Activated gamma-delta T cell (primary cell): ENCODE measurements at places on chromosomes 4 and X.

DNA sequence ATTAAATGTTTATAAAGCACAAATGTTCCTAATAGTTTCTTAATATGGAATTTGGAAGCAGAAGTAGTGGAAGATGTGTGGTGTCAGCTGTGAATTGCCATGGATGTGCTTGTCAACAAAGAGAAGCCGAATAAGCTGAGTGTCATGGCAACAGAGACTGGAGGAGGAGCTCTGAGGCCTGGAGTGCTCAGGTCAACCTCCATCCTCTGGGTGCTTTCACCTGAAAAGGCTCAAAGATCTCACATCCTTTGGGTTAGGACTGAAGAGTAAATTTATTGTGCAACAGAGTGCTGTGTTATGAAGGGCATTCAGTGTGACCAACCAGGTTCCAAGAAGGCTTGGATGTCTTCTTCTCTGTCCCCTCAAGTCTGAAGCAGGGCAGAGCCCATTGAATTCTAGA lies 18.7 kb downstream of the SGMS2 start:
- DNase-seq: no peak

DNA sequence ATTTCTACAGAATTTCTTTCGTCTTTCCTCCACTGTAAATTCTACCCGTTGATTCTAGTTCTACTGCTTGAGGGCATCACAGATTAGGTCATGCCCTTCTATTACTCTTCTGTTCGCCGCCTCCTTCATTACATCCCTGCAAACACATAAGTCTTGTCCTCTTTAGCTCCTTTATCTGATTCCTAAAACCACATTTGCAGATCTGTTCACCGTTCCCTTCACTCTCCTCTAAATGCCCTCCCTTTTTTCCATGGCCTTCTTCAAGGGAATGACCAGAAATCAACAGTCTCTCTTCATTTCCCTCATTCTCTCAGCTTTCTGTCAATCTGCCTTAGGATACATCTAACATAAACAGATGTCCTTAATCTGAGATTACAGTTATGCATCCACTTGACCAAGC lies 43.1 kb downstream of the BTC start:
- DNase-seq: no peak

DNA sequence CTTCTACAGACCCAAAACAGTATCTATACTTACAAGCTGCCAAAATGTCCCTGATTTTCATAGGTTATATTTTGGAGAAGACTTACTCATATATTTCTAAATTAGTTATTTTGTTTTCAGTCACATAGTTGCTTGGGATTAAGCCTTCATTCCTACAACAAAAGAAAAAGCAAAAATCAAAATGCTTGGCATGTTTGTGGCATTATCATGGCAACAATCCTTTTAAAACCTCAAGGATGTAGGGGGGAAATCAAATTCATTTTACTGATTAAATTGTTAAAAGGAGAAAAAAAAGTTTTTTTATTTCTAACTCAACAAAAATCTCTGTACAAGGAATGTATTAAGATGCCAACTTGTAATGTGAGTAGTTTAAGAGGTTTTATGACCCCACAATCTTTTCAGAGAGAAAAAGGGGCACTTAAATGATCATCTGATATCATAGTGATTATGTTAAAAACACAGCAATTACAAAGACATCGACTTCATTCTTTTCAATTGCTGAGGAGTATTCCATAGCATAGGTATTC lies 23.5 kb downstream of the TXK start:
- DNase-seq: no peak

- no peak for DNase-seq
Observed at GRCh38 chr4:153485860-153486259, 19.7 kb downstream of the TMEM131L start.

GRCh38 chr4:73434311-73434710 lies 1.7 kb upstream of the AFP start:
- no peak for DNase-seq

- DNase-seq: no peak
Observed at GRCh38 chr4:159014859-159015258, 88.0 kb upstream of the RAPGEF2 start.

GRCh38 chrX:43693602-43694406 lies 37.7 kb downstream of the MAOA start:
- no peak for DNase-seq

GRCh38 chrX:66015900-66016689 lies 23.8 kb downstream of the VSIG4 start:
- no peak for DNase-seq

GRCh38 chr4:151807220-151807619 lies 46.4 kb upstream of the GATB start:
- DNase-seq: no peak

DNA sequence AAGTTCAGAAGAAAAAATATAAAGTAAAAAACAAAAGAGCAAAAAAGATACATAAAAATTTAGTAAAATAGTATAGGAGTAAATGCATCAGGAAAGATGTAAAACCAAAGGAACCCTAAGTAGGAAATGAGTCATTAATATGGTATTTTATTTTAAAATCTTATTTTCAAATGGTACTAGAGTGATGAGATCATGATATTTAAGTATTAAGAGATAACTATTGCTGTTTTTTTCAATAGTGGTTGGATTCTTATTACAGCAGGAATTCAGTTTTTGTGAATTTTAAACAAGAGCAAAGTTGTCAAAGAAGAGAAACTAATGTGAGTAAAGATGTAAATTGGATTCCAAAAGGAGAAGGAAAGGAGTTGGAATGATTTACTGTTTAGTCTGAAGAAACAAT lies 20.0 kb downstream of the EMCN start:
- no peak for DNase-seq

- no peak for DNase-seq
Observed at GRCh38 chr4:61003301-61003700, 196.8 kb upstream of the ADGRL3 start.

DNA sequence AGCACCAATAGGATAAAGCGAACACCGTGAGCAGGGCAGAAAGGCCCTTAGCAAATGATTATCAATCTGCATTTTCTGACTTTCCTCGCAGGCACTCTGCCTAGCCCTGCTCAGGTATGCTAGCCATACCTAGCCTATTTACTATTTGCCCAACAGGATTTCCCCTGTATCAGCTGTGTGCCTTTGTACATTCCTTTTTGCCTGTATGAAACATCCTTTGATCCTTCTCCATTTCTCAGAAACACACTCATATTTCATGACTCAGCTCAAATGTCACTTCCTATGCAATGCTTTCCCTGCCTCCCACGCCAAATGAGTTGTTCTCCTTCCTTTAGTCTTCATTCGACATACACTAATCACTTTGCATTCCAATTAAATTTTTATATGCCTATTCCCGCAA lies 37.2 kb downstream of the PCDH7 start:
- DNase-seq: no peak

DNA sequence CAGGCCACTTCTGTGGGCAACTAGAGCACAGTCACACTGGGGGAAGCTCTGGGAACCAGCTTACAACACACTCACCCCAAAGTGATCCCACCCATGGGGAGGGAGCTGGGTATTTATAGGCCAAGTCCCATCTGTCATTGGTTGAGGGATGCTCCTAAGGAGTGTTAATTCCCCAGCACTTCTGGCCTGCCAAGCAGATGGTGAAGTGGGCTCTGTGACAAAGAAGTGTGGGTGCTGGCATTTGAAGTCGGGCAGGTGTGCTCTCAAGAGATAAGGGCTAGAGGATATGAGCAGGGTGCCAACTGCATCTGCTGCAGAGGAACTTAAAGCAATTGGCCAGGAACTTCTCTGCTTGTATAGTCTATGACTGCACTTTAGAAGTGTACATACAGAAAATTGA lies 30.9 kb downstream of the PTCHD1 start:
- DNase-seq: no peak
